ENCODE measurements at places on chromosomes 13 and 19. TPM values are rescaled to one million over a fixed set of nuclear protein-coding genes. Genes with fewer than 3 reads are reported as not detected.

- no peak overlapping the region for H3K27ac ChIP-seq
- H3K27me3 ChIP-seq: no peaks in the 10 kb centered on the region
These were observed 415.8 kb upstream of the PCDH9 start for GRCh38 chr13:67645874-67646467.

DNA sequence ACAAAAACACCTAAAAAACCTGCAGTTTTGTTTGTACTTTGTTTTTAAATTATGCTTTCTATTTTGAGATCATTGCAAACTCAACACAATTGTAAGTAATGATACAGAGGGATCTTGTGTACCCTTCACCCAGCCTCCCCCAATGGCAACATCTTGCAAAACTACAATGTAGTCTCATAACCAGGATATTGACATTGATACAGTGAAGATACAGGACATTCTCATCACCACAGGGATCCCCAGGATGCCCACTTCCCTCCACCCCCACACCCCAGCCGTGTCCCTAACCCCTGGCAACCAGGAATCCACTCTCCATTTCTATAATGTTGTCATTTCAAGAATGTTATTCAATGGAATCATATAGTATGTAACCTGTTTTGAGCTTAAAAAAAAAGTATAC, 10.3 kb upstream of the C5AR2 start:
- H3K4me3 ChIP-seq: no peak overlapping the region
- H3K4me1 ChIP-seq: no peaks in the 10 kb centered on the region
- no peak for DNase-seq
- no peaks in the 10 kb centered on the region for H3K36me3 ChIP-seq

DNA sequence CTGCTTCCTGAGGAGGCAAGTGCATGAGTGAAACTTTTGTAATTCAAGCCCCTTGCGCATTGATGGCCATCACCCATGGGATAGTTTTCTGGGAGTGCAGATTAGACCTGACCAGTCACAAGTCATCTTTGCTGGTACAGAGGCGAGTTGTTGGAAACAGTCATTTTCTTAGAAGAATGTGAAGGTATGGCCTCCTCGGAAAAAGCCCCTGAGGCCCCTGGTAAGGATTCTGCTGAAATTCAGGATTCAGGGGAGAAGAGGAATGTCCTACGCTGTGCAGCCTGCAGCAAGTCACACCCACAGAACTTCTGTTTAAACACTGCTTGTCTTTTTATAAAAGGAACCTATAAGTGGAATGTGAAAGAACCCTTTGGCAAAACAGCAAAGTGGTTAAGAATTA, 11.0 kb upstream of the SPART start:
- H3K27ac ChIP-seq: no peak overlapping the region
- H3K4me1 ChIP-seq: no peaks in the 10 kb centered on the region
- no peaks in the 10 kb centered on the region for H3K27me3 ChIP-seq
- no peak overlapping the region for H3K4me3 ChIP-seq

DNA sequence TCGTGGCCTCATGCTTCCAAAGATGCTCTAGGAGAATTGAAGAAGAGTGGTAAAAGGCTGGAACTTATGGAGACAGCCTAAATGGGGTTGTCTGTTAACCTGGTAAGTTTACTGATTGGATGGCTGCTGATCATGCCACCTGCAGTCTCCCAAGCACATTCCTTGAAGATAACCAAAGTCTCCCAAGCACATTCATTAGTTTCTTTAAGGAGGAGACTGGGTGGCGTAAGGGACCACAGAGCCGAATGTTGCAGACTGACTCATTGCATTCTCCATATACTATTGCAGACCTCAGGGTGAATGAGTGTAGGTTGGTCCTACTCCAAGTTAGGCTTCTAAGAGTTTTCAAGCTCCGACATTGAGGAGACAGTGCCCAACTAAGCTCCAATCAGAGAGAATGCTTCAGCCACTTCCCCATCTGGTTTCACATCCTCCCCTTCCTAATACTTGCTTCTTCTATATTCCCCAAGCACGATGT, at the start of gene IGFL3:
Gene IGFL3 (minus strand): TSS at position 51 of the 478 bp plus-strand sequence. CDS start 39 bp downstream, at position 12.
- H3K36me3 ChIP-seq: no peaks in the 10 kb centered on the region
- no peak within 1 kb of the TSS for H3K4me3 ChIP-seq
- DNase-seq: no peak
- H3K27ac ChIP-seq: no peak within 1 kb of the TSS

- H3K4me3 ChIP-seq: no peak overlapping the region
- no peak for DNase-seq
- H3K36me3 ChIP-seq: no peaks in the 10 kb centered on the region
- H3K27ac ChIP-seq: no peak overlapping the region
These were observed 145.1 kb upstream of the ZNF536 start for GRCh38 chr19:30227012-30227621.

Gene KIR2DL3
- total RNA-seq: not detected

DNA sequence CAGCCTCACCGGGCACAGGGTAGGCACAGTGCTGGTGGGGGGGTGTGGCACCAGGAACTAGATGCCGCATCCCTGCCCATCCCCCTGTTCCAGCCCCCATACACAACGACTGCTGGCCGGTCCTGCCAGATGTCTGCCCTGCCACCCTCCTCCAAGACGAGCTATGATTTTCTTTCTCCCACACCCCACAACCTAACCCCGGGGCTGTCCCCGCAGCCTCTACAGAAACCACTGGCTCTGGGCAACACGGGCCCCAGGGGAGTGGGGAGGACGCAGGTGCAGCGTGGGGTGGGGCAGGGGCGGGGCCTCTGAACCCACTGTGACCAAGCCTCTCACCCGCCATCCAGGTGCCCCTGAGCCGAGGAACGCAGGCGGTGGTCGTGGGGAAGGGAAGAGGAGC, 15.5 kb downstream of the PGLS start:
- H3K4me1 ChIP-seq: peaks cover 26% of the 10 kb centered on the region
- no peaks in the 10 kb centered on the region for H3K36me3 ChIP-seq
- no peak for DNase-seq

GRCh38 chr13:25733001-25733491, 318.8 kb downstream of the SHISA2 start:
- no peaks in the 10 kb centered on the region for H3K36me3 ChIP-seq
- DNase-seq: no peak
- peaks cover 9% of the 10 kb centered on the region for H3K27me3 ChIP-seq
- no peak overlapping the region for H3K4me3 ChIP-seq
- H3K4me1 ChIP-seq: peaks cover 2% of the 10 kb centered on the region

DNA sequence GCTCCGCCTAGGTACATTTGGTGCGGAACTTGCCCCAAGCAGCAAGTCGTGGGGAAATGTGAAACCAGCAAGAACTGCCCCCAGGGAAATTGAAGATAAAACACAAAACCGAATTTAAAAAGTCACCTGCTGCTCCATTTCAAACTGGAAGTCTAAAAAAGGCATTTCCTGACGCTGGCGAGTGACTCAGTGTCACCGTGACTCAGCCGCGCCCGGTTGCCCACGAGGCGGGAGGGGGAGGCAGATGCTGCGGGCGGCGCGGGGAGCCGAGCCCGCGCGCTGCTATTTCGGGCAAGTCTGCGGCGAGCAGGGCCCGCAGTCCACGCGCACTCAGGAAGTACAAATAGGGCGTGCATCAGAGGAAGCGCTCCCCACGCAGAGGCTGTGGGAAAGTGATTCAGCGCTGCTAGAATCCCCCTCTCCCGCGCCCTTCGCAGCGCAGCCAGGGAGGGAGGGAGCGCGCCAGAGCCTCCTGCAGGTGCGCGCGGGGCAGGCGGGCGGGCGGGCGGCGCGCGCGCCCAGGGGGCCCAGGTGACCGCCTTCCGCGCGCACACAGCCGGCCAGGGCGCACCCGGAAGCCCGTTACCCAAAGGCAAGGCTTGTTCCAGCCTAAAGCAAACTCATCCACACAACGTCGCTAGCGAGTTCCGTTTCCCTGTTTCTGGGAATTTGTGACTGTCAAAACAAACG, 168.8 kb downstream of the COL4A1 start:
- H3K4me3 ChIP-seq: peak overlapping the region; percentile 22
- peaks cover 14% of the 10 kb centered on the region for H3K4me1 ChIP-seq
- H3K36me3 ChIP-seq: no peaks in the 10 kb centered on the region
- no peak overlapping the region for H3K27ac ChIP-seq
- peak; percentile 28 for DNase-seq
- peaks cover 4% of the 10 kb centered on the region for H3K27me3 ChIP-seq

GRCh38 chr19:56877069-56877715, 36.7 kb upstream of the PEG3 start:
- DNase-seq: no peak
- H3K4me3 ChIP-seq: no peak overlapping the region
- no peaks in the 10 kb centered on the region for H3K36me3 ChIP-seq

DNA sequence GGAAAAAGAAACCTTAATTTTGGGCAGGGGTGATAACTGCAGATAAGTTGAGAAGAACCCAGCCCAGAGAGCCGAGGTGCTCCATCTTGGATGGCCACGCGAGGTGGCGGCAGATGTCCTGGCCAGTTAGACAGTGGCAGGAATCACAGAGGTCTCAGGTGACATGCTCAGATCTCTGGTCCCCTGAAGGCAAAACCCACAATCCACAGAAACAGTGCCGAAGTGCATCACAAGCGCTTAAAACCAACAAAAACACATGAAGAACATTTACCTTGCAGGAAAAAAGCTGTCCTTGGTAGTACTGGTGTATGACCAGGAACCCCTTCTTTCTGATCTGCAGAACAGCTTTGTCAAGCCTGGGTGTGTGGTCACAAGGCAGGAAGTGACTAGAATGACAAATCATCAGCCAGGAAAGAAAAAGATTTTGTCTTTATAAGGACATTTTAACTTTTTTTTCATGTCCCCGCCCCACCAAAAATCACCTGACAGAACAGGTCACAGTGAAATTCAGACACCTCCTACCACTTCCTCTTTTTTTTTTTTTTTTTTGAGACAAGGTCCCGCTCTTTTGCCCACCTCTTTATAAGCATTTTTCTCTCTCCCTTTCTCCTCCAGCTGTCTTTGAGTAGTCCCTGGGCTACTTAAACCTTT, at the start of gene LCP1:
Gene LCP1 (minus strand): TSS at position 338 of the 651 bp plus-strand sequence. CDS start 22,515 bp downstream, outside the sequence.
- H3K4me1 ChIP-seq: peaks cover 59% of the 10 kb centered on the region
- H3K27ac ChIP-seq: peak within 1 kb of the TSS; percentile 89
- no peaks in the 10 kb centered on the region for H3K27me3 ChIP-seq
- H3K36me3 ChIP-seq: no peaks in the 10 kb centered on the region
- DNase-seq: peak; percentile 92

DNA sequence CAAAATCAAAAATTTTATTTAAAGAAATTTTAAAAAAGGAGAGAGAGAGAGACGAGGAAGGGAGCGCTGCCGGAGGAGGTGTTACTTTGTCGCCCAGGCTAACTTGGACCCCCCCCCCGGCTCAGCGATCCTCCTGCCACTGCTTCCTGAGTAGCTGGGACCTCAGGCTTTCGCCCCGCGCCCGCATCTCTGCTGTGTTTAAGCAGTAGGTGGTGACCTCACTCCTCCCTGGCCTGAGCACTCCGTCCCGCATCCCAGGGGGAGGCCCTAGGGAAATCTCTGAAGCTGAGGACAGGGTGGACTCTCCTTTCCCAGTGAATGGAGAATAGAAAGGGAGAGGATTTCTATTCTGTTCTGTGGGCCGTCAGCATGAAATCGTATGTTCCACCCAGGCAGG, 485 bp upstream of the ZNF845 start:
- peak overlapping the region; percentile 90 for H3K4me3 ChIP-seq
- peaks cover 14% of the 10 kb centered on the region for H3K4me1 ChIP-seq
- H3K27me3 ChIP-seq: no peaks in the 10 kb centered on the region

GRCh38 chr13:99058527-99059495, 80.9 kb upstream of the DOCK9 start:
- H3K4me1 ChIP-seq: peaks cover 80% of the 10 kb centered on the region
- DNase-seq: no peak
- no peaks in the 10 kb centered on the region for H3K36me3 ChIP-seq
- no peak overlapping the region for H3K27ac ChIP-seq

Gene TMIGD2
- total RNA-seq: 9.3 TPM

Gene SHISA7
- not detected for total RNA-seq

DNA sequence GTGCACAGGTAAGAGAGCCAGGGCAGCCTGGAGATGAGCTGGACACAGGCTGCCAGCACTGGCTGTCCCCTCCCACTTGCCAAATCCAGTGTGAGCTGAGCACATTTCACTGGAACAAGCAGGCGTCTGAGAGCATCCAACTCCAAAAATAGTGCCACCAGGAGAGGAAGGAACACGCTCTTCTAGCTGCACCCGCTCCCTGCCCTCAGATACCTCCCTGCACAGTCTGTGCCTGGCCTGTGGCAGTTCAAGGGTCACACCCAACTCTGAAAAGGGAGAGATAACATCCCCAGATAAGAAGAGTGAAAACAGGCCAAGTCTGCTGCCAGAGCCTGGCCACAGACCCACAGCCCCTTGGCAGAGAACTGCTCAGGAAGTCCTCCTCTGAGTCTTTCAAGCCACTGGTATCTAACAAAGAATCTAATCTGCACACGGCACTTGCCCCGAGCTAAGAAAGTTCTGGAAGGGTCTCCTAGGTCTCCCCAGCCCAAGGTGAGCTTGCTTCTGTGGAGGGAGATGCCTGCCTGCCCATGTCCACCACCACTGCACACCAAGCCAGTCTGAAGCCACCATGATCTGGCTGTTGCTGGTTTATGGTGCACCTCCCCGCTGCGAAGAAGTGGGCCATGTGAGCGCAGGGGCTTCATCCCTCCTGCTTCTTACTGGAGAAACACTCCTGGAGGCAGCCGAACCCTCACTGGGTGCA, 14.7 kb downstream of the ELL start:
- H3K27me3 ChIP-seq: no peaks in the 10 kb centered on the region
- H3K4me1 ChIP-seq: peaks cover 88% of the 10 kb centered on the region
- peak overlapping the region; percentile 56 for H3K27ac ChIP-seq
- DNase-seq: peak; percentile 54
- no peaks in the 10 kb centered on the region for H3K36me3 ChIP-seq

DNA sequence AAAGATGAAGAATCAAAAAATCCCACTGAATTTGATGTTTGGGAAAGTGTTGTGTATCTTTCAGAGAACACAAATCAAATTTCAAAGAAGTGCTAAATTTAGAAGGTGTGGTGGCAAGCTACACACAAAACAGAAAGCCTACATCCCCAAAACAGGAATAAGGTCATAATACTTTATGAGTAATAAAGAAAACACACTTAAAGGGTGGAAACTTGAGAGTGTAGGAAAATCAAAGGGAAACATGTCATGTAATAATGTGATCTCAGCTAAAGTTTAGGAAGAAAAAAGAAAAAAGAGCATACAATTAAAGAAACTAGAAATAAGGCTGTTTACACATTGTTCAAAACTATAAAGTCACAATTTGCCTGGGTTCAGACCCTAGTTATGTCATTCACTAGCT, 668.7 kb downstream of the PCDH17 start:
- DNase-seq: no peak
- H3K4me3 ChIP-seq: no peak overlapping the region
- H3K27ac ChIP-seq: no peak overlapping the region
- no peaks in the 10 kb centered on the region for H3K4me1 ChIP-seq
- no peaks in the 10 kb centered on the region for H3K27me3 ChIP-seq

GRCh38 chr19:1851654-1852580, 3.6 kb upstream of the REXO1 start:
- no peak overlapping the region for H3K4me3 ChIP-seq
- no peaks in the 10 kb centered on the region for H3K27me3 ChIP-seq
- DNase-seq: peak; percentile 61
- no peaks in the 10 kb centered on the region for H3K36me3 ChIP-seq
- H3K4me1 ChIP-seq: peaks cover 71% of the 10 kb centered on the region

Gene SPINT2
- 35.7 TPM for total RNA-seq

Gene HCN2
- total RNA-seq: 2.9 TPM

- H3K4me1 ChIP-seq: no peaks in the 10 kb centered on the region
- no peaks in the 10 kb centered on the region for H3K27me3 ChIP-seq
- no peak overlapping the region for H3K4me3 ChIP-seq
These were observed 182.2 kb downstream of the LACC1 start for GRCh38 chr13:44061876-44062275.

All from CD4-positive, alpha-beta memory T cell (primary cell).